Activated CD4-positive, alpha-beta T cell treated with anti-CD3 and anti-CD28 coated beads, Interleukin-2, amount 50 U/mL, for 4 hours (primary cell): ENCODE measurements at places on chromosomes 2 and 18.
A peak's percentile ranks its signal among the peaks of the same experiment; 100 is the strongest.

- DNase-seq = no peak
These were observed 88.1 kb downstream of the VSNL1 start for GRCh38 chr2:17628349-17629261.

DNA sequence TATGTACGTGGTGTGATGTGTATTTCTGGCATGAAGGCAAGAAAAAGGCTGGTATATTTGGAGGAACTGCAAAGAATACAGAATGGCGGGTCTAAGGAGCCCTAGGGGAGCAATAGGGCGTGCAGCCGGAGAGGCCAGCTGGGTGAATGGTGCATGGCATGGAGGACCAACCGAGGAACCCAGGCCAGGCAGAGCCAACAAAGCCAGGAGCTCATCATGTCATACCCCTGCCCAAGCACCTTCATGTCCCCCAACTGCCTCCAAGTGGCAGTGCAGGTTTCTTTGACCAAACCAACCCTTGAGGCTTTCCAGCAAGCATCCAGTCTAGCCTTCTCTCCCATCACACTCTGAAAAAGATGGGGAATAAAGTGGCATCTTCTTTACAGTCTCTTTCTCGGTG is 8.9 kb upstream of the KCNK3 start:
- no peak for DNase-seq

- DNase-seq = peak; percentile 66
These were observed 125.9 kb downstream of the MAP4K4 start for GRCh38 chr2:101823347-101823791.

DNA sequence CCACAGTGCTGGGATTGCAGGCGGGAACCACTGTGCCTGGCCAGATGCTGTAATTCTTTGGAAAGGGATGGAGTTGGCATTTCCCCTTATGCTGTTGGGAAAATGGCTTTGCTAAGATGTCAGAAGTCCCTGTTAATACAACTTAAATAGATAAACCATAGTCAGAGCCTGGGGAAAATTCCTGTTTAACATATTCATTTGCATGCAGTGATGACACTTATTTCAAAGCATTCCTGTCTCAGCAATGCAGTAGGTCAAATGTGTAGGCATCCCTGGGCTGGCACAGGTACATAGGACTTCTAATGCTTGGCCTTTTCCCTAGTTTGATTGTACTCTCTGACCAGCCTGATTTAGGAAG is 38.6 kb downstream of the RAMP1 start:
- no peak for DNase-seq

DNA sequence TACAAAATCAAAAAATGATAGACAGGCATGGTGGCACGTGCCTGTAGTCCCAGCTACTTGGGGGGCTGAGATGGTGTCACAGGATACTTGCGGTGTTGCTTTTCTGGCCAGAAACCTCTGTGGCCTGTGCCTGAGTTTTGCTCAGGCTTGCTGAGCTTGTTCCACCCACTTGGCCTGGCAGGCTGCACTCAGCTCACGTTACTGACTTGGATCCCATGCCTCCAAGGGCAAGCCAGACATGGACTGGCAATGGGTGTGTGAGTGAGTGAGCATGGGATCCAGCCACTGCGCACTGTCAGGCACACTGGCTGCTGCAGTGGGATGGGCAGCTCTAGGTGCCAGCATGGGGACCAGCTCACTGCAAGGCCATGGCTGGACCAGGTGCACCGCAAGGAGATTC is 67.9 kb downstream of the NCAPH start:
- no peak for DNase-seq

DNA sequence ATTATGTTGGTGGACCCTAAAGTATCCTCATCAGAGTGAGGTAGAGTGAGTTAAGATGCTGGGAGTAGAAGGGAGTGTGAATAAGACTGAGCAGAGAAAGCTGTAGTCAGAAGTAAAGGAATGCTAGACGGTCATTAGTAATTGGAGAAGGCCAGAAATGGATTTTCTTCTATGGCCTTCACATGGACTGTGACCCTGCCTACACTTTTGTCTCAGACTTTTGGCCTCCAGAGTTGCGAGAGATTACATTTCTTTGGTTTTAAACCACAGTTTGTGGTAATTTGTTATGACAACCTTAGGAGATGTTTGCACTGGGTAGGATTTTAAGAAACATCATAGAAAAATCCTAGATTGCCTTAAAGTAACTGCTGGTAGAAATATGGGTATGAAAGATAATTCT is 1267.7 kb upstream of the TMEFF2 start:
- DNase-seq = no peak

GRCh38 chr2:60948926-60949579 is 67.7 kb downstream of the REL start:
- DNase-seq = no peak

DNA sequence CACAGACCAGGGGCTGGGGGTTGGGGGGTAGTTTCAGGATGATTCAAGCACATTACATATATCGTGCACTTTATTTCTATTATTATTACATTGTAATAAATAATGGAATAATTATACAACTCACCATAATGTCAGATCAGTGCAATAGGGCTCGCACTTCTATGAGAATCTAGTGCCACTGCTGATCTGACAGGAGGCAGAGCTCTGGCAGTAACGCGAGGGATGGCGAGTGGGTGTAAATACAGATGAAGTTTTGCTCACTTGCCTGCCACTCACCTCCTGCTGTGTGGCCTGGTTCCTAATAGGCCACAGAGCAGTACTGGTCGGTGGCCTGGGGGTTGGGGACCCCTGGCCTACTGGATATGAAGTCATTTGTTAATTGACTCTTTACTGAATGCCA is 190.5 kb downstream of the CLIP4 start:
- DNase-seq = no peak

GRCh38 chr18:2970344-2970743 is 42.6 kb downstream of the LPIN2 start:
- DNase-seq = no peak

- no peak for DNase-seq
These were observed 216.1 kb upstream of the RAB6C start for GRCh38 chr2:129763190-129763846.

DNA sequence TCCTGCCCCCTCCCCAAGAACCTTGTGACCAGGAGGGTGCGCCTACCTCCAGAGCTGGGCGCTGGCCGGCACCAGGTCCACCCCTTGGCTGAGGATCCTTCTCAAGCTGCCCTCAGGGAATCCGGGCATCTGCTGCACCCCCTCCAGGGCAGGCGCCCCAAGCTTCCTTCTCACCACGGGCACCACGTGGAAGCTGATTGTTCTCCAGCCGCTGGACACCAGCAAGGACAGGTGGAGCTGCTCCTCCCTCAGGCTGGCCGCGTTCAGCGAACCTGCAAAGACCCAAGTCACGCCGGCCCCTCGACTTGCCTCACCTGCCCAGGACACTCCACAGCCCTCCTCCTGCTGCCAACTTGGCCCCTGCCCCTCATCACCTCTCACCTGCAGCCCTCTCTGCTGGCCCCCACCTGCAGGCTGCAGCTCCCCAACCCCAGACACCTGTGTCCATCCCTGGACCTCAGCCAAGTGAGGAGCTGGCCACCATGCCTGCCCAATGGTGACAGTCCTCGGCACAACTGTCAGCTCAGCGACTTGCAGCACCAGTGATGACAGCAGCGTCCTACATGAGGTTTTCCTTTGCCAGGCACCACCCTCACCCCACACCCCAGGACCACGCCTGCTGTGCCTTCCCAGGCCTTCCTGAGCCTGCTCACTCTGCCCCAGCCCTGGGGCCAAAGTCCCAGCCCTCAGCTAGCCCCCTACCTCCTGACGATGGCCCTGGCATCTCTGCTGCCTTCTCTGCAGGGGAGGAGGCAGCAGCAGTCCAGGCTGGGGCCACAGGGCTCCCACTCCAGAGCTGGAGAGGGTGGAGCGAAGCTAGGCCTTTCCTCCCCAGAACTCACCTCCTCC is 4.2 kb downstream of the MAB21L4 start:
- no peak for DNase-seq

DNA sequence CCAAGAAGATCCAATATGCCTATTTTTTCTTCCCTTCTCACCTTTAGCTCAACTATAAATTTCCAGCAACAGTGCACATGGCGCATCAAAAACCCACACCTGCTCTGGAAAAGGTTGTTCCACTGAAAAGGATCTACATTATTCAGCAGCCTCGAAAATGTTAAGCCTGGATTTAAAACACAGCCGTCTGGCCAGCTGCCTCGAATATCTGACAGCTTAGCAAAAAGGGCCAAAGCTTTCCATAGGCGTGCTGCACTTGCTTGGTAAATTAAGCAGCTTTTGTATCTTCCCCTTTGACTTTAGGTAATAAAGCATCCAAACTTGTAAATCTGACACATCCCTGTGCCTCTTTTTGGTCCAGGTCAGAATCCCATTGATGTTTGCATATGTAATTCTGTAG is 20.5 kb downstream of the DAPL1 start:
- DNase-seq = no peak
